ENCODE measurements at places on chromosomes 7 and 10.

GRCh38 chr10:93198401-93199131 is 124.9 kb downstream of the CYP26A1 start:
- DNase-seq, result no peak

- no peak for DNase-seq
Measured at GRCh38 chr7:40474790-40475680, 340.2 kb downstream of the SUGCT start.

DNA sequence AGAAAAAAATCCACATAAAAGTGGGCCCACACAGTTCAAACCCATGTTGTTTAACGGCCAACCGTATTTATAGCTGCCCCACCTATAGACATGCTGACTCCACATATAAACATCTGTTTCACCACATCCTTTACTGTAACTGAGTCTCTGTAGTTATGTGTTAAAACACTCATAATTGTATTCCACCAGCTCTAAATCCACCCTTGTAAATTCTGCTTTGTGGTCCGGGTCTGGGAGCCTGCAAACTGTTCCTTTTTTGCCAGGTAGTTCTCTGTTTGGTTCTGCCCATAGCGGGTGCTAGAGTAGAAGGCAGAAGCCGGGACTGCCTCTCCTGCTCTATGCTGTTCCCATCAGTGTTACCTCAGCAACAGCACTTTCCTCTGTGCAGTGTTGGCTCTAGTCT is 20.2 kb upstream of the FHIP2A start:
- no peak for DNase-seq

DNA sequence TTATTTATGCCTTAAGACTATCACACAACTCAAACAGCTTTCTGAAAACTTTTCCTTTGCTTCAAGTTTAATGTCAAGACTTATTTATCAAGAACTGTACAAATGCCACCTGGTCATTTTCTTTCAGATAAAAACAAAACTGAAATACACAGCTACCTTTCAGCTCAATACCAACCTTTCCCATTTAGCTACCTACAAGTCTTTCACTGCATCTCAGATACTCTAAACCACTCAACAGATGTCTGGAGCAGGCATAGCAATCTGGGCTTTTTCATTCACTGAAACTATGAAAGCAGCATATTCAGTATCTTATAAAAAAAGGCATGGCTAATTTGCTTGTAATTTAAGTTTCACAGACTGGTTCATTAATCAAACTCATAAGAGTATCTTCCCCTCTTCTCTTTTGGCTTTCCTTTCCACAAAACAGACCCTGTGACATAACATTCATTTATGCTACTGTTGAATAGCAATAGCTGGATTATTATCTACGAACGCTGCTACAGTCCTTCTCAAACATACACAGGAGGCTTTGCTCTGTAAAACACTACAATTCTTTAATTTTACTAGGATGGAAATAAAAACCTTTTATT is 8.2 kb downstream of the TRA2A start:
- DNase-seq, result no peak

- DNase-seq, result no peak
Measured at GRCh38 chr7:87580636-87581035, 20.0 kb downstream of the ABCB1 start.

DNA sequence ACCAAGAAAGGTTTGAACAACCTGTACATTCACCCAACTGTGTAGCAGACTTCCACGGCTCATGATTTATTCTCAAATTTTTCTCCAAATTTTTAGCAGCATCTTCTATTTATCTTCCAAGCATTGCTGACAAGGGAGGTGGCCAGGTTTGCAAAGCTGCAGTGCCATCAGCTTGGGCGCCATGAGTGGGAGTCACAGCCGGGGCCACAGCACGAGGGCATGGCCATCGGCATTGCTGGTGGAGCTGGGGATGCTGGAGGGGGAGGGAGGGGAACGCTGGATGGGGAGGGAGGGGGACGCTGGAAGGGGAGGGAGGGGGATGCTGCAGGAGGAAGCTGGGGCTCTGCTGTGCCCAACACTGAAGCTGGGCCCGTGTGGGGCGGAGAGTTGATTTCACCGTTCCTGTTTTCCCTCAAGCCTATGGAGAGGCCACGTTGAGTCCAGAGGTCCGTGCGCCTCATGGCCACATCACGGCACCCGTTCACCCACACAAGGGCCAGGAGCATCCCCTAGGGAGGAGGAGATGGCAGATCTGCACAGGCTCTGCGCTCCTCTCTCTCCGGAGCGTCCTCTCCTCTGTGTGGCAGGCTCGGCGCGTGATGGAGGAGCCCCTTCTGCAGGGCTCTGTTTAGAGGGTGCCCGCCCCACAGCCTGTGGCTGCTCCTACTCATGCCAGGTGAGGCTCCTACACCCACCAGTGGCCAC is 520.2 kb downstream of the DNAJB6 start:
- no peak for DNase-seq

DNA sequence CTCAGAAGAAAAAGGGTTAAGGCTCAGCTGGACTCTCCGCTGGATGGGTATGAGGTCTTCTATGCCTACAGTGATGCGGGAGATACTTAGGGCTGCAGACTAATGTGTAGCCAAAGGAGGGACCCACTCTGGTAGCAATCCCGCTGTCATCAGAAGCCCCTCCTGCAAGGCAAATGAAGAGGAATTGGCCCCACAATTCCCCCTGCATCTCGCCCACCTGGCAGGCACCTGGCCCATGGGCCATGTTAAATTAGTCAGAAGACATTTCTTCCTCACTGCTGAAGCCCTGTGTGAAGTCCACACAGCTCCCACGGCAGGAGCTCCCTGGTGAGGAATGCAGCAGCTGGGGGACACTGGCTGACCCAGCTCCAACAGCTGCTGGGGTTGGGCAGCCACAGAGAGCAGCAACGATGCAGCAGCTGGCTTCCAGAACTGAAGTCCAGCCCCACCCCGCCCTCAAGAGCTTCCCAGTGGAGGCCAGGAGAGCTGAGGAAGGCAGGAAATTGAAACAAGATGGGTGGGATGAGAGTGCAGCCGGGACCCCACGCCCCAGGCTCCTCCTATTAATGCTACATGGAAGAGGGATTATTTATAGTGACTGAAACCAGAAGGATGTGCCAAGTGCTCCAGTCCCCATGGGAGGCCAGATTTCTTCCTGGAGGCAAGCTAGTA is 5.5 kb downstream of the VSTM4 start:
- DNase-seq, result peak; percentile 26

DNA sequence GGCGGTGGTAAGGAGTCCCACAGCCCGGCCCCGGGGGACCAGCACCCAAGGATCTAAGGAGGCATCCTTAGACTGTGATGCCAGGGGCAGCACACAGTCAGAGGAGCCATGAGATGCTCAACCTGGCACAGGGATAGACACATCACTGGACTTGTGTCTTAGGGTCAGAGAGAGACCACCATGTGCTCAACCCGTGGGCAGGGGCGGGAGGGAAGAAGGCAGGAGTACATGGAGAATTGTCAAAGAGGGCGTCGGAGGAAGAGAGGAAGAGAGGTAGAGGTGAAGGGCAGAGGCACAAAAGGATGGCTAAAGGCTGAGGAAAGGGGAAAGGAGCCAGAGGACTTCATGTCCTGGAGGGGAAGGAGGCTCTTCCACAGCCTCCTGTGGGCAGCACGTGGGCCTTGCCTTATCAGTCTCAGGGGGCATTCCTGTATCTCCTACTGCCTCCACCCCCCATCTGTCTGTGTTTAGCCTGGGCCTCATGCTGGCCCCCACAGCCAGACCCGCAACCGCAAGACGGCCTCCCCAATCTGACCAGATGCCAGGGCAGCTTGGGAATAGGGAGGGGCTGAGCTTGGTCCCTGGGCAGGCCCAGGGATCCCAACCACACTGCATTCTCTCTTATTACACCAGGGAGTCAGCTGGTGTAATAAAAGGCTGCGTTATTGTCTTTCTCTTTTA is 2.2 kb downstream of the ADCY1 start:
- no peak for DNase-seq

DNA sequence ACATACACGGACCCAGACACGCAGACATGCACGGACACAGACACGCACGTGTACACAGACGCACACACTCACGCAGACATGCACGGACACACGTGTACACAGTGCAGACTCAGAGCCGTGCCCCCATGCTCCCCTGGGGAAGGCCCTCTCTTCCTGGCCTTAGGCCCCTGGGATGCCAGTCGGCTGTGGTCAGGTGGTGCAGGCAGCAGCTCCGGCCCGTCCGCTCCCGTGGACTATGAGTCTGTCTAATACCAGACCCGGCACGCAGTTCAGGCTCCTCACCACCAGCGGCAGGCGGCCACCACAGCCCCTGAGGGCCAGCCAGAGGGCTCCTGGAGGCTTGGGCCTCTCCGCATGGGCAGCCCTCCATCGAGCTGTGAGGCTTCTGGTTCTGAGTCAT is 52.0 kb upstream of the NKX6-2 start:
- DNase-seq, result no peak

GRCh38 chr10:80416479-80417098 is 8.2 kb downstream of the PRXL2A start:
- DNase-seq, result peak; percentile 27

DNA sequence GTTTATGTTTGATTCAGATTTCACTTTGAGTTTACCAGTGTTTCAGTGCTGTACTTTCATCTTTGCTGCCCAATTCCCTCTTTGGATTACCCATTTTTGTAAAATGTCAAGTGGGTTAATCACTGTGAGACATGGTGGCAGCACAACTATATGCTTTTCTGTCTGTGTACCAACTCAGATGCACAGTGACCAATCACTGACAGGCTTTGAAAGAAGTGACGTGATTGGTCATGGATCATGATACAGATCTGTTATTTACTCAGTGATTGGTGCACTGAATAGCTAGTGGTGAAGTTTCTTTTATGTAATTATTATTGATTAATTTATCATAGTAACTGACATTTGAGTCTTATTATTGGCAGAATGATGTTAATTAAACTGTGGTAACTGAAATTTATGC is 126.9 kb downstream of the SDK1 start:
- DNase-seq, result no peak

- DNase-seq, result no peak
Measured at GRCh38 chr10:132385721-132386418, 11.1 kb upstream of the PWWP2B start.

GRCh38 chr7:50449501-50449880 is 659 bp downstream of the FIGNL1 start:
- no peak for DNase-seq

- DNase-seq, result no peak
Measured at GRCh38 chr7:130953196-130953595, 219.2 kb upstream of the KLF14 start.

- DNase-seq, result no peak
Measured at GRCh38 chr10:120172356-120172755, 279.8 kb downstream of the SEC23IP start.

- no peak for DNase-seq
Measured at GRCh38 chr7:93889261-93889660, 1.3 kb downstream of the TFPI2 start.

- DNase-seq, result no peak
Measured at GRCh38 chr10:129277084-129277483, 190.0 kb upstream of the MGMT start.

- no peak for DNase-seq
Measured at GRCh38 chr7:42380401-42380800, 143.4 kb upstream of the GLI3 start.

DNA sequence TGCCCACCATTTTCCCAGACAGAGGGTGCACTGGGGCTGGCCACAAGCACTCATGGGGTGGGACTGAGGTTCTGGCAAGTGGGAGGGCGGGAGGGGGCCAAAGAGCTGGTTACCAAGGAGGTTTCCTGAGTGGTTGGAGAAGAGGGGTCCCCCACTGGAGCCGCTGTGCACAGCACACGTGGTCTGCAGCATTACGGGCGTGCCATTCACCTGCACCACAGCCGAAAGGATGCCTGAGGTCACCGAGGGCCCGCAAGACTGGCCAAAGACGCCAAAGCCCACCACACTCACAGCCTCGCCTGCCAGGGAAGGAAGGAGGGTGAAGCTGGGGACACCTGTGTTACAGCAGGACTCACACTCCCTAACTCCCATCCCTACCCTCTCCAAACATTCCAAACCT is 3.9 kb downstream of the TYSND1 start:
- no peak for DNase-seq

- no peak for DNase-seq
Measured at GRCh38 chr7:28684650-28685241, 272.4 kb downstream of the CREB5 start.

- DNase-seq, result no peak
Measured at GRCh38 chr10:62587011-62587410, 212.8 kb downstream of the ZNF365 start.

DNA sequence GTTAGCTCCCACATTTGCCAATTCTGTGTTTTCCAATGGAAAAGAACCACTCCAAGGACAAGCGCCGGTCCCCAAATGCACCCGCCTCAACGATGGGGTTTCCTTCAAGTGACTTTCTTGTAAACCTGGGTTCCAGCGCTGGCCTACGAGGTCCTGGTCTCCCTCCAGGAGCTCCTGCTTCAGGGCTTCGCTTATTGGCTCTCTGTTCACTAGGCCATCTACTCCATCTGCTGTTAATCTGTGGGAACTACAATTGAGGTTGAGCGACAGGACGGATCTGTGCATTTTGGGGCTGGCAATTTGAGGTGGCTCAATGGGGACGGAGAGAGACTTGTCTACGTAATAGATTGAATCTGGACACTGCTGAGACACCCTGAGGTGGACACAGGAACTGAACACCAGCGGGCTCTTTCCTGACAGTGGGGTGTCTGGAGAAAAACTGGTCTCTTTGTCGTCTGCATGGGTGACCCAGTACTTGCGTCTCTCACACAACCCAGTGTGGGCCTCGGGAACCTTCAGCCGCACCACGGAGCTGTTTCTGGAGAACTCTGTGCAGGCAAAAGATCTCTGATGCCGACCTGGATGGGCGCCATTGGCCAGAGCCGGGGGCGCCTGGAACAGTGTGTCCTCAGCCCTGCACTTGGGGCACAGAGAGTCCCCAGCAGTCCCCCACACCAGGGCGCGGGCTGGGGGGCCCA is 115.9 kb upstream of the ADAM12 start:
- no peak for DNase-seq

DNA sequence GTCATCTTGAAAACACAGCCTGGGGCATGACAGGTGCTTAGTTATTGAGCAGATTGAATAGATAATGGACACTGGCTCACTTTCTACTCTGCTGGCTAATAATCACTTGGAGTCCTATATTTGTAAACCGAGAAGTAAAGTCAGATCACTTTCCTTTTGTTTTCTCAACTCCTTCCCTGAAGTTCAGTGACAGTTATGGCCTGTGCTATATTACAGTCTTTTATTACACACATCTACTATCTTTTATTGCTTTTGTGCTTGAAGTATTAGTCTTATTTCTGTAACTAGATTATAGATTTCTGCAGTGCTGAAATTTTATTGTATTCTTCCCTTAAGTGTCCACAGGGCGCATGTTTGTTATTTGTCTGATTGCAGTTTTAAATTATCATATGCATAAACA is 136.4 kb upstream of the TAC1 start:
- no peak for DNase-seq

DNA sequence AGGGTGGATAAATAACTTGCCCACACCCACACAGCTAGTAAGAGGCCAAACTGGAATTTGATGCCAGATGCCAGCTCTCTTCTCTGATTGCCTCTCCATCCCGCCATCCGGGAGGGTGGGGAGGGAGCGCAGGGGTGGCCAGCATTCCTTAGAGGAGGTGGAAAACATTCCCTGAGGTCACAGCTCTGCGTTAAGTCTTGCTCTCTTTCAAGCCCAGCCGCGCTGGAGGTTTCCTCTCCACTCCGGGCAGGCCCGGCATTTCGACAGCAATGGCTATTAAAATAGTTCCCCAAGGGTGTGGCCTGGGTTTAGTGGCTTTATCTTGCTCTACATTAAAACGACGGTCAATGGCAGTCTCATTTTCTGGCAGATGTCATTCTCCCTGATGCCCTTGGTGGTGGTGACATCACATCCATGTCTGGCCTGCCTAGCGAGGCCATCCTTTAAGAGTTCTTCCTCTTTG is 16.1 kb upstream of the C10orf71 start:
- DNase-seq, result no peak
